ENCODE measurements at places on chromosomes 6 and 20.

DNA sequence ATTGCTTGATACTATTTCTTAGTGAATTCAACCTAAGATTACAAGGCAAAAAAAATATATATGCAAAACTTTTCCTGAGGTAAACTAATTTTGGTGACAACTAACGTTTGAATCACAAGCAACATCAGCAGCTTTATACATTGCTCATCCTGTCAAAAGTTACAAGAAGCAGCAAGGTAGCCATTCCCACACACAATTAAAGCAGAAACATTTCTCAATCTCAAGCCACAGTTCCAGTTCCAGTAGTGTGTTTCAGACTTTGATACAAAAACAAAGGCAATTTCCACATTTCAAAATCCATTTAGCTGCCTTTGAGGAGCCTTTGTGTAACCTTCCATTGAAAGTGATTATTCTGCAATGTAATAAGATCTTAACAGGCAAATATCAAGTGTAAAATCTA, 191.0 kb downstream of the WDR27 start:
- no peak for DNase-seq

DNA sequence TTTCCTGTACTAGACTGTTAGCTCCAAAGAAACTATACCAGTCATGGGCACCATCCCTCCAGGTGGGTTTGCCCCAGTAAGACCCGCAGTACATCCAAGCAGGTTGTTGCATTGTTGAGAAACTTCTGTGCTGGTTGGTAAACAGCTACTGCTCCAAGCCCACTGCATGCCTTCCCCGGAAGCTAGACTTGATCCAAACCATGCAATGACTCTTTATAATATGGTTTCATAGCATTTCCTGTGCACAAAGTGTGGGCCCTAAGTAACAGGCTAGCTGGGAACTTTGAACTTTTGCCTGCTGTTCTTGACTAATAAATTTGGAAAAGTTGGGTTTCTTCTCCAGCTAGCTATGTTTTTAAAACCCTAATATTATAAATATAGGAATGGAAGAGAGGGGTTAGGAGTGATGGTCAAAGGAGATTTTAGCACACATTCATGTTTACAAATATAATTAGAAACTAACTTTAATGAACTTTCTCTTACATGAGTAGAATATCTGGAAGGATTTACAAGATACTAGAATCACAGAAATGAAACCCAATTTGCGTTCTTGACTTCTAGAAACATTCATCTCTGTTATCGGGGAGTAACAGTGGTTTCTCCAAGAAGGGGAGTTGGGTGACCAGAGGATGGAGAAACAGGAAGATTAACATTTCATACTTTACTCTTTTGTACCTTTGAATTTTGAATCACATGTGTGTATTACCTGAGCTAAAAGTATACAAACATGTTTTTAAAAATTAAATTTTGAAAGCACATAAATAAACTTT, 51.7 kb downstream of the GFOD1 start:
- no peak for DNase-seq

GRCh38 chr6:44642870-44643522, 255.5 kb downstream of the CDC5L start:
- no peak for DNase-seq

DNA sequence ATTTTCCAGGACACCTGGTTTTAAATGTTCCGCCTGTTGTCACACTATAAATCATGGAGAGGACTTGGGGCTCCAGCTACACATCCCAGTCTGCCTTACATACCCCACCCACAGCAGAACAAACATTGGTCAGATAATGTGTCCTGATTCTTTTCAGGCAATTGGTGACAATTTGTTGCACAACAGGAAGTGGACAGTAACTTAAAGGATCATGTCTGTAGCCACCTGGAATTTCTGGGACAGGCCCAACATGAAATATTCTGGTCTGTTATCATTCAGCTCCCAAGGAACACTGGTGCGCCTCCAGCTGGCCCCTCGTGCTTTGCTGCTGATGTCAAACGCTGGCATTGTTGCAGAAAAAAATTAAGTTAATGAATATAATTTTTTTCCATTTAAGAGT, 117.2 kb downstream of the SOBP start:
- no peak for DNase-seq

GRCh38 chr6:27662769-27663168, 189.9 kb upstream of the ZNF184 start:
- no peak for DNase-seq

Data from T-helper 17 cell (primary cell).